Kidney epithelial cell (primary cell): ENCODE measurements at places on chromosomes 6 and 20.

- DNase-seq: no peak
Observed at GRCh38 chr20:9808166-9808565, 30.7 kb downstream of the PAK5 start.

GRCh38 chr6:88301888-88302768 is 136.0 kb upstream of the CNR1 start:
- DNase-seq: no peak

- no peak for DNase-seq
Observed at GRCh38 chr20:33482581-33482980, 7.3 kb upstream of the CBFA2T2 start.

DNA sequence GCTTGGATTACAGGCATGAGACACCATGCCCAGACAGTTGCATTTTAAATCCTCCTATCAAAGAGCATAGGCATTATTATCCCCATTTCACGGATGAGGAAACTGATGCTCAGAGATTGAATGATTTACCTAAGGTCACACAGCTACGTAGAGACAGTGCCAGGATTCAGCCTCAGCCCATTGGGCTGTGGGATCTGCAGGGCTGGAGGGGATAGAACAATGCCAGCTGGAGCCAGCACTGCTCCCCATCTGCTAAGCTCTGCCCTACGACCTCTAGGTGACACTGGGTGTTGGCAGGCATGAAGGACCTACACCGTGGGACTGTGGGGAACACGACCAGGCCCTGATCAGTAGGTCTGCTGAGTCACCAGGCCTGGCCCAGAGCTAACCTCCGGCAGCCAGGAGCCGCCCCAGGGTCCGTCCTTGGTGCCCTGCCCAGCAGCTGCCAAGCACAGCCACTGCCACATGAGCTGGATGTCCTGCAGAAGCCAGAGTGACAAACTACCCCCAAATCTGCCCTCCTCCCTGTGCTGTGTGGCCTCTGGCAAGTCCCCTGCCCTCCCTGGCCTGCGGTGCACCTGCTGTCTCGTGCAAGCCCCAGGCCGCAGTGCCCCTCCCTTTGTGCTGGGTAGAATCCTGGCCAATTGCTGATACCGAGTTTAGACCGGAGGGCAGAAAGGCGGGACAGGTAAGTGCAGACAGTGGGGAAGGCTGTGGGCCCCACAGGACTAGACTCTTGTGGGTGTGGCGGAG is 47.6 kb upstream of the PTGIS start:
- no peak for DNase-seq

GRCh38 chr20:51437182-51437924 is 105.2 kb downstream of the NFATC2 start:
- DNase-seq: no peak

GRCh38 chr20:57135875-57136274 is 130.6 kb downstream of the BMP7 start:
- DNase-seq: no peak

- DNase-seq: no peak
Observed at GRCh38 chr6:2656460-2657079, 94.2 kb downstream of the MYLK4 start.

- DNase-seq: no peak
Observed at GRCh38 chr6:3755637-3756545, 4.4 kb upstream of the PXDC1 start.

- peak; percentile 57 for DNase-seq
Observed at GRCh38 chr6:114364301-114364700, 21.5 kb upstream of the HS3ST5 start.

GRCh38 chr6:52672412-52673025 is 1.6 kb downstream of the TMEM14A start:
- no peak for DNase-seq

GRCh38 chr20:22807646-22808244 is 223.4 kb upstream of the FOXA2 start:
- DNase-seq: no peak

GRCh38 chr6:46175446-46175845 is 4.7 kb upstream of the ENPP5 start:
- DNase-seq: no peak

GRCh38 chr6:146289816-146290588 is 253.6 kb upstream of the RAB32 start:
- DNase-seq: peak; percentile 25

- DNase-seq: no peak
Observed at GRCh38 chr20:20369250-20370093, 1.6 kb downstream of the INSM1 start.

- DNase-seq: no peak
Observed at GRCh38 chr6:124131779-124132178, 328.1 kb downstream of the NKAIN2 start.

GRCh38 chr20:7858734-7859250 is 81.5 kb downstream of the HAO1 start:
- no peak for DNase-seq

GRCh38 chr6:53309059-53309900 is 39.5 kb downstream of the ELOVL5 start:
- DNase-seq: no peak

- DNase-seq: no peak
Observed at GRCh38 chr20:47438464-47439381, 63.0 kb upstream of the NCOA3 start.

DNA sequence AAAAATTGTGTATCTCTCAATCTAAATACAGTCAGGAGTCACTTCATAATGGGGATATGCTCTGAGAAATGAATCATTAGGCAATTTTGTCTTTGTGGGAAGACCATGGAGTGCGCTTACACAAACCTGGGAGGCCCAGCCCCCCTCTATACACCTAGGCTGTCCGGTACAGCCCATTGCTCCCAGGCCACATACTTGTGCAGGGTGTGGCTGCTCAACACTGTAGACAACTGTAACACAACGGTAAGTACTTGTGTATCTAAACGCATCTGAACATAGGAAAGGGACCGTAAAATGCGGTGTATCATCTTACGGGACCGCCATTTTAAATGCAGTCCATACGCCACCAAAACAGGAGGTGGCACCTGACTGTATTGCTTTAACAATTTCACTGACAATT is 58.0 kb upstream of the FRMD1 start:
- DNase-seq: no peak
